G401 (cell line): ENCODE measurements at places on chromosomes 7 and 10.
A peak's percentile ranks its signal among the peaks of the same experiment; 100 is the strongest.

GRCh38 chr10:85602306-85602705 is 764.3 kb downstream of the GRID1 start:
- DNase-seq = no peak

GRCh38 chr7:90119178-90119971 is 34.9 kb upstream of the STEAP1 start:
- peak; percentile 88 for DNase-seq

- peak; percentile 7 for DNase-seq
Measured at GRCh38 chr10:53664282-53665019, 891.9 kb upstream of the MBL2 start.

- DNase-seq = no peak
Measured at GRCh38 chr10:104819731-104820130, 178.6 kb downstream of the SORCS3 start.

DNA sequence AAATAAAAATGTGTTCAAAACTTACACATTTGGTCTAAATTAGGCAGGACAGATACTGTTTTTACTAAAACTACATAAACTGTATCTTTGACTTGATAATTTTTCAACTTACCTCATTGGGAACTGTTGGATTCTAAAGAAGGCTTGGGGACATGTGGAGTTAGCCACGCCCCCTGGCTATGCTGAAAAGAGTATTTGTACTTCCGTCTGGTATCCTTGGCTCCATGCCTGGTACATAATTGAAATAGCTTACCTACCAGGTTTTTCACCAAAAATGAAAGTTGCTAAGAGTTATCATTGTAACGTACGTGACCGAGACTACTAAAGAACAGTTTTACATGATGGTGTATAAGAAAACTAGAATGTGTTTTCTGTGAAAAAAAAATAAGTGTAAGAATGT is 604.8 kb upstream of the IGFBP3 start:
- DNase-seq = no peak

DNA sequence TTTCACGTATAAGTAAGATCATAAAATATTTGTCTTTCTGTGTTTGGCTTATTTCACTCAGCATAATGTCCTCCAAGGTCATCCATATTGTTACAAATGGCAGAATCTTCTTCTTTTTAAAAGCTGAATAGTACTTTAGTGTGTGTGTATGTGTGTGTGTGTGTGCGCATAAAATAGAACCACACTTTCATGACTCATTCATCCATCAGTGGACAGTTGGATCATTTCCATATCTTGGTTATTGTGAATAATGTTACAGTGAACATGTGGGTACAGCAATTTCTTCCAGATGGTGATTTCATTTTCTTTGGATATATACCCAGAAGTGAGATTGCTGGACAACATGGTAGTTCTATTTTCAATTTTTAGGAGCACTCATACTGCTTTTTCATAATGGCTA is 622.4 kb downstream of the NRG3 start:
- no peak for DNase-seq
